AG10803 (cell line): ENCODE measurements at places on chromosomes 6 and 20.

GRCh38 chr20:33132513-33133372, 35.2 kb upstream of the BPIFA2 start:
- peak; percentile 75 for DNase-seq

DNA sequence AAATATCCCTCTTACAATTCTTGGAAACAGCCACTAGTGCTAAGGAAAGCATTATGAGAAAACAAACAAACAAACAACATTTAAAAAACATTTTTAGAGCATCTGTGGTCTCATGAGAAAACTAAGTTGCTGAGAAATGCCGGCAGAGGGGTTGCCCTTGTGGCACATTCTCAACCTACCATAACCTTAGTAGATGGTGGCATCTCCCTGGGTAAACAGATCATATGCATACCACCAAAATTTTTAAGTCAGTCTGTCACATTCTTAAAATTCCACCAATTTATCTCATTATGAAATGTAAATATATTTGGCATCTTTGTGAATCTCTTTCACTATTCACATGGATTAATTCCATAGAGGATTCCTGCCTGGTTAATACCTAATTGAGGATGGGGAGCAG, 575.7 kb upstream of the MARCKS start:
- DNase-seq: peak; percentile 55

DNA sequence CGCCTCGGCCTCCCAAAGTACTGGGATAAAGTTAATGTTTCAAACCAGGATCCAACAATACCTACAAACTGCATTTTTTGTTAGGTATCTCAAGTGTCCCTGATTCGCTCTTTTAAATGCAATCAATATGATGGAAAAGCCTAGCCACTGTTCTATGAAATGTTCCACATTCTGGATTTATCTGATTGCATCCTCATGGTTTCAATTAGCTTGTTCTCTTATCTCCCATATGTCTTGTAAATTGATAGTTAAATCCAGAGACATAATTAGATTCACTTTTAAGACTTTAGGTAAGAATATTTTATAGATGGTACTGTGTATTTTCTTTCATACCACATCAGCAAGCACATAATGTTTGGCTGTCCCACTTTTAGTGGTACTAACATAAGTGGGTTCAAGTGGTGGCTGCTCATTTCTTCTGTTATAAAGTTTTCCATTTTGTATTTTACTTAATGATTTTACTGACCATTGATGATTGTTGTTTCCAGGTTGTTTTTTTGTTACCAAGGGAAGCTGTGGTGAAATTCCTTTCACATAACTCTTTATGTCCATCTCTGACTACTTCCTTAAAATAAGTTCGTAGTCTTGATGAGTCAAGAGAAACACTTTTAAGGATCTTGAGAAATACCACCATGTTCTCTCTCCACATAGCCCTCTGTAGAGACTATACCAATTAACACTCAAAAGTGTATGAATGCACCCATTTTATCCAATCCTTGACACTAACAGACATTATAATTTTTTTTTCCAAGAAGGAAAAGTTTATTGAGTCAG, 40.5 kb downstream of the RNGTT start:
- peak; percentile 34 for DNase-seq

DNA sequence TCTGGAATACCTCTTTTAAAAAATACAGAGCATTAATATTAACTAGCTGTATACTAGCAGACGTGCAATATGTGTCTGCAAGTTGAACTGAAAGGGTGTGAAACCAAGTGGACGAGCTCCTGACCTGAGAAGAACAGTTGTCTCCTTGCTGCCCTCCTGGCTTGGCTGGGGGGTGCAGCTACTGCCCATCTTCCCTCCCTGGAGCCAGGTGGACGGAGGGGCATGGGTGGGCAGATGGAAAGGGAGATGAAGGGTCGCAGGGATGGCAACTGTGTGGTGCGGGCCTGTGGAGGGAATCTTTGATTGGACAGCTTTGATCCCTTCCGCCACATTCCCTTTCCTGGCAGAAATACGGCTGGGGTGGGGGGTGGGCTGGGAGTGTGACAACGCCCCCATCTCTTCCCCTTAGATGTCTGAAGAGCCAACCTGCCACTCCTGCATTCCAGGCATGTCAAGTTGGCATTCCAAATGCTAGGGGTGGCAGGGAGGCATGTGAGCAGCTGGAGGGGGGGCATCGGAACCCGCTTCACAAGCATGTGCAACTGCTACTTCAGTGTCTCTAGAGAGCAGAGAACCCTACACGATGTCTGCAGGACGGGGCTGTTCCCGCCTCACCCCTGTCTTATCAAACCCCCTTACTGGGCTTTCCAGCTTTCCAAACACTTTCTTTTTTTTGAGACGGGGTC, 37.3 kb downstream of the SRSF3 start:
- no peak for DNase-seq

- no peak for DNase-seq
Measured at GRCh38 chr6:123850555-123850954, 46.9 kb downstream of the NKAIN2 start.

- no peak for DNase-seq
Measured at GRCh38 chr20:48728042-48728825, 99.6 kb downstream of the PREX1 start.

- DNase-seq: no peak
Measured at GRCh38 chr6:13493147-13493546, 5.7 kb upstream of the GFOD1 start.

GRCh38 chr6:14200047-14200446, 82.5 kb downstream of the CD83 start:
- DNase-seq: peak; percentile 25

DNA sequence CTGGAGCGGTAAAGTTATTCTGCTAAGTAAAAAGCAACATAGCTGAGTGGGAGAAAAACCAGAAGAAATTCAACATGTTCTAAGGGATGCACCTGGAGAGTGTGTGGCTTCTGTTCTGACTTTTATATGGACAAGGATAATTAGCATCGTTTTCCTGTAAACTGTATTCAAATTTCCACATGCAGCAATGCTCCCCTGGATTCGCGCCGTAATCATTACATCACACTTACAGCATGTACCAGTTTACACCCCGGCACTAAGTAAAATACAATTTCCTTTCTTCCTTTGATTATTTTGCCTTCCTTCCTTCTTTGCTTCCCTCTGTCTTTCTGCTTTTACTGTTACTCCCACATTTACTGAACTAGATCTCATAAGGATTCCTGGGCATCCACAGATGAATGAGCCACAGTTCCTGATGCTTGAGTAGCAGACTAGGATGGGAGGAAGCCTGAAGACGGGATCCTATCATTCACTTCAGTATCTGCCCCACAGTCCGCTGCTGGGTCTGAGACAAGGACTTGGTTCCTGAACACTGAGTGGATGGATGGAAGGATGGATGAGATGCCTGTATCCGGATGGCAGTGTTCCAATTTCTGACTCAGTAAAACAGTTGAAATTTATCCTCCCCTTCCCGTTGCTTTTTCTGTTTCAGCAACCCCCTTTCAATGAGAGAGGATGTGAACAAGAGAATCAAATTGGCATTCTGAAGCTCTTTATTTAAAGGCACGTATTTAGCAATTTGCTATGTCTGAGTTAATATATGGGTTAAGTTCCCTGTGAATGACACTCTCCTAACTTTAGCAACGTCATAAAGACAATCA, 174.6 kb downstream of the GJA10 start:
- DNase-seq: no peak

DNA sequence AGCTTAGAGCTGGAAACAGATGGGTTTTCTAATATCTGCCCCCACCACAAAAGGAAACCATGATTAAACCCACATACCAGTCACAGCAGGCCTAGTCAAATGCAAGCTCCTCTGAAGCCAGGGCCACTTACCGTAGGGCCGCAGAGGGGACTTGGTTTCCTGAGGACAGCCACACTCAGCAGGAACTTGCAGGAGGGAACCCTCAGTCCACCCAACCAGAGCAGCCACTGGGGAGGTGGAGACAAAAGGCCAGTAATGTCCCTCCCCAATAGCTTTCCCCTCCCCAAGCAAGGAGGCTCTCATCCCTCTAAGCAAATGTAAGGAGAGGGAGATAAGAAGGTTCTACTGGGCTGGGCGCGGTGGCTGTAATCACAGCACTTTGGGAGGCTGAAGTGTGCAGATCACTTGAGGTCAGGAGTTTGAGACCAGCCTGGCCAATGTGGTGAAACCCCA, 384.4 kb upstream of the JARID2 start:
- DNase-seq: no peak

DNA sequence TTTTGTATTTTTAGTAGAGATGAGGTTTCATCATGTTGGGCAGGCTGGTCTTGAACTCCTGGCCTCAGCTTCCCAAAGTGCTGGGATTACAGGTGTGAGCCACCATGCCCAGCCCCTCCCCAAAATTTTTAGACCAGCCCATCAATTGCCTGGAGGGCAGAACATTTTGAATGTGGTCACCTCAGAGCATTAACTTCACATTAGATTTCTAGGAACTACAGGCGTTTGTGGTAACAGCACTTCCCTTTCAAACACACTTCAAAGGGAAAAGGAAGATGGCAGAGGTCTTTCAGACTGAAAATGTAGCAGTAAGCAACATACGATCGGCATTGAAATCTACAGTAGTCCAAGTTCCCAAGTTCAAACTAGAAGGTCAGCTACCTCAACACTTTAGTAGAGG, 12.3 kb upstream of the SLA2 start:
- no peak for DNase-seq

- no peak for DNase-seq
Measured at GRCh38 chr20:34549291-34549928, 9.1 kb upstream of the MAP1LC3A start.
